Activated CD4-positive, alpha-beta T cell treated with anti-CD3 and anti-CD28 coated beads, Interleukin-2, Interleukin-4, amounts not matched to agents 100 ng/mL and 50 ng/mL, durations not matched to agents 16 hours and 8 hours (primary cell): ENCODE measurements at places on chromosomes 7 and 10.

DNA sequence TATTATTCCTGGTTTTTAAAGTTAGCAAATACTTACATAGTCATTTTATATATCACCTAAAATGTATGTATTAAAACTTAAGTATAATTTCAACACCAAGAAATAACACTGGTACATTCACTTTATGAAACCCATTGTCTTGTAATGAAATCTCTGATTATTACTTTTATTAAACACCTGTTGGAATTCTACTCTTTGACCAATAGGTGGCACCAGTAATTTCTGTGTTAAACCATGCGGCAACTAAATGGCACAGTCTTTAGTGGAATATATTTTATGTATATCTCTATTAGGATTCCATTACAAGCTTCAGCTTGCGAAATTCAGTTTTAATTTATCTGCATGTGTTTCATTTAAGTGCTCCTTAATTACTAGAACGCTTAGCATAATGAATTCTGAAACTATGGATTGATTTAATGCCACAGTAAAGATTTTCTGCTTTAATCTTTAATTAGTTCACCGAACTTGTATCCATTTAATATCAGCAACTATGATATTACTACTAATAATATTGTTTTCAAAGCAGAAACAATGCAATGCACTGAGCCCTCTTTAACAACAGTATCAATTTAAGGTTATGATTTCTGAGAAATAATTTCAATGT is 181.3 kb downstream of the MAGI2 start:
- peak; percentile 27 for DNase-seq

DNA sequence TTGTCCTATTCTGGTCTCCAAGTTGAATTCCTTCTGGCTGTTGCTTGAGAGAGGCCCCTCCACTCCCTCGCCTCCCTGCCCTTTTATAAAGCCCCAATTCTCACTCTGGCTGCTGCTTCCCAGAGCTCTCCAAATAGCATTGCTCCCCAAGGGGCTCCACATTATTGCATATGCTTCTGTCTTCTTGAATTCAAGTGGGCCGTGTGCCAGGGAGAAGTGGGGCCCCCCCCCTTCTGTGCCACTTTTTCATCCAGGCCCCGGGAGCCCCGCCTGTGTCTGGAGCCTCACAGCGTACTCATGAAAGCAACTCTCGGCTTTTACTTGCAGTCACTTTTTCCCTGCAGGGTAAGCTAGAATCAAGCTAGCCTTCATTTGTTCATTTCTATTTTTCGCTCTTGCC is 265.1 kb downstream of the CCSER2 start:
- no peak for DNase-seq

DNA sequence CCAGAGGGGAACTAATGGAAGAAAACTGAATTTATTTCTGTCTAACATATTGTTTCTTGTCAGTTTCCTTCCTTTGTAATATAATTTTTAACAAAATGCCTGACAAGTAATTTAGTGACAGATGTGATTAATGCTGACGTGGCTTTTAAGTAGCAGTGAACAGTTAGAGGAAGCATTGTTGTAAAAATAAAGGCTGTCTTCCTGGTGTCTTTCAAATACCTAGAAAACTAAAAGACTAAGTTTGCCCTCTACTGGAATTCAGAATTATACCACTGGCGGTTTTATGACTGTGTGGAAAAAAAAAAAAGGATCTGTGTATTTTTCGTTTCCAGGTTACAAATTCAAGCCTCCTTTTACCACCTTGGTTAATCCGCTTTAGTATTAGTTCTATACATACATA is 217.1 kb upstream of the DPP6 start:
- DNase-seq = no peak

DNA sequence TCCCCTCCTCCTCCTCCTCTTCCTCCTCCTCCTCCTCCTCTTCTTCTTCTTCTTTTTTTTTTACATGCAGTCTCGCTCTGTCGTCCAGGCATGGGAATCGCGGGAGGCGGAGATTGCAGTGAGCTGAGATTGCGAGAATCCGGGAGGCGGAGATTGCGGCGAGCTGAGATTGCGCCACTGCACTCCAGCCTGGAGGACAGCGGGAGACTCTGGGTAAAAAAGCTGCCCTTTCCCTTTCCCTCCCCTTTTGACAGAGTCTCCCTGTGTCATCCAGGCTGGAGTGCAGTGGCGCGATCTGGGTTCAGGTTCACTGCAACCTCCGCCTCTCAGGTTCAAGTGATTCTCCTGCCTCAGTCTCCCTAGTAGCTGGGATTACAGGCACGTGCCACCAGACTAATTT is 168.1 kb upstream of the MALRD1 start:
- no peak for DNase-seq

- DNase-seq = no peak
Measured at GRCh38 chr10:5442990-5443370, 30.6 kb downstream of the NET1 start.

DNA sequence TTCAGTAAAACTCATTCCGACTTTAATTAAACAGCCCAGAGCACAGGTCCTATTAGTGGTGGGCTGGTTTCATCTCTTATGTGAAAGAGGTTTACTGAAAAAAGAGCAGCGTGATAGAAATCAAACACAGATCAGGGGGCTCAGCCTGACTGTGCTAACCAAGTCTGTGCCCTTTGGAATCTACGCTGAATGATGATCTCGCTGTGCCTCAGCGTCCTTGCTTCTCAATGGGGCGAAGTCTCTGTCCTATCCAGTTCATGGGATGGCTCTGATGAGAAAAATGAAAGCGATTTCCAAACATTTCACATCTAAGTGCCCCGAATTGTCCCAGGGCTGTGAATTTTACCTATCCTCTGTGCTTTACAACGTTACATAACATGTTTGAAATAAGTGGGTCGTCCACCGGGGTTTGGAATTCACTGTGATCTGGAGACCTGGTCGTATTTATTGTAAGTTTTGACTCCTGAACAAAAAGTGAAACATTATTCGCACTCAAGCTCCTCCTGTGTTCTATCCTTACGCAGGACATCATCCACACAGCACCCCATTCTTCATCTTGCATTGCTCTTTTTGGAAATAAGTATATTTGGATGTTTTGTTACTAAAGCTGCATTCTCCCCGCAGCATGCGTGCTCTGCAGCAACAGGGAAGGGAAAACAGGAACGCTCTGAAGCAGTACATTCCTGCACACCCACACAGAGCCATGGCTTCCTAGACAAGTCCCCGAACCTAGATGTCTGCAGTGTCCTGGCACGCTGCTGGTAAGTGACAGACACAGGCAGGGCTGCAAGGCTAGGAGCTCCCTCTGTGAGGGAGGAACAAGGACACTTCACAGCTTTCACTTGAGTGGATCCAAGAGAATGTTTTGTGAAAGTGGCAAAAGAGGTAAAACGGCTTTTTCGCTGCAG is 83.5 kb downstream of the SLC37A3 start:
- DNase-seq = no peak

GRCh38 chr10:31390804-31391203 is 71.8 kb downstream of the ZEB1 start:
- no peak for DNase-seq

DNA sequence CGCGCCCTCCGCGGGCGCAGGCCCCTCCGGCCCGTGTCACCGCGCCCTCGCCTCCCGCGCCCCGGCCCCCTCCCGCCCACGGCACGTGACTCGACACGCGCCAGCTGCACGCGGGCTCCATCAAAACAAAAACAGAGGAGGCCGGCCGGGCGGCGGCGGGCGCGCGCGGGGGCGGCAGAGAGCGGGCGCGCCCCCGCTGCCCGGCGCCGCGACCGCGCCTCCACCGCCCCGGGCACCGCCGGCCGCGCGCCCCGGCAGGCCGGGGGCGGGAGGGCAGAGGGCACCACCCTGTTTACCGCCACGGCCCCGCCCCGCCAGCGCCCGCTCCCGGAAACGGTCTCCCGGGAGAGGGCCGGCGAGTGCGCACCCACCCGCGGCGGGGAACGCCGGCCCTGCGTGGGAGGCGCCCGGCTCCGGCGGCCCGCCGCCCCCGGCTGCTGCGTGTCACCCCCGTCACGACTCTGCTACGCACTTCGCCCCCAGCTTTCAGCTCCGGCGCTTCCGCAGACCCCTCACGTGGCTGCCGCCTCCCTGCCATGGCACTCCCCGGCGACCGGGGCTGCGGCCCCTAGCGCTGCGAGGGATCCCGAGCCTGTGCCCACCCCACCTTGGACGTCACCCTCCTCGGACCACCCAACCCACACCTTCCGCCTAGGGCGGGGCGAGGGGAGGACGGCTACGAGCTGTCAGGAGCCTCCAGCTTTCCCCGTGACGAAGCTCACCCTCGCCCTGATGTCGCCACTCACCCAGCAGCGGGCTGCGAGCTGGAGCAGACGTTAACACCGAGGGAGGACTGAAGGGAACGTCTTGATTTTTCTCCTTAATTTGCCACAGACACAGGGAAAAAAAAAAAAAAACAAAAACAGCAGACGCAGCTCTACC is 221.6 kb upstream of the MKLN1 start:
- peak; percentile 64 for DNase-seq

DNA sequence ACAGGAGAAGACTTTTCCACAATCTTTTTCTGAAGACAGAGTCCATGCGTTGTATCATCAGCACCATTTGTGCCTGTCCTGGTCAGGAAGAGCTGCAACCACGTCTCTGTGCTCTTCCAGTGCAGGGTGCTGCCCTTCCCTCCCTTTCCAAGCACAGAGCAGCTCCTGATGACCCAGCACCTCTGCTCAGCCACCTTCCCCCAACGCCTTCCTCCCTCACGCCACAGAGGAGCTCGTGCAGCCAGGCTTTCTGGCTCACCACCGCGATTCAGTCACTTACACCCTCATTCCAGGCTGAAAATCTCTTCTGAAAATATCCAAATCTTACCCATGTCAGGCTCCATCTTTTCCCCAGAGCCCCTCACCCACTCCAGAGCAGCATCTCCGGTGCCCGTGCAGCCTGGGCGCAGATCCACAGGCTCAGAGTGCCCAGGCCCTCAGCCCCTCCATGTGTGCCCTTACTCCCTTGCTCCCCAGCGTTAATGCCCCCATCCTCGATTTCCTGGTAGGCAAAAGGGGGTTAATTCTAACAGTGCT is 181.5 kb downstream of the DIP2C start:
- DNase-seq = no peak

GRCh38 chr7:22618528-22618927 is 108.5 kb upstream of the IL6 start:
- DNase-seq = no peak

- DNase-seq = no peak
Measured at GRCh38 chr10:104096692-104097091, 11.0 kb upstream of the COL17A1 start.

DNA sequence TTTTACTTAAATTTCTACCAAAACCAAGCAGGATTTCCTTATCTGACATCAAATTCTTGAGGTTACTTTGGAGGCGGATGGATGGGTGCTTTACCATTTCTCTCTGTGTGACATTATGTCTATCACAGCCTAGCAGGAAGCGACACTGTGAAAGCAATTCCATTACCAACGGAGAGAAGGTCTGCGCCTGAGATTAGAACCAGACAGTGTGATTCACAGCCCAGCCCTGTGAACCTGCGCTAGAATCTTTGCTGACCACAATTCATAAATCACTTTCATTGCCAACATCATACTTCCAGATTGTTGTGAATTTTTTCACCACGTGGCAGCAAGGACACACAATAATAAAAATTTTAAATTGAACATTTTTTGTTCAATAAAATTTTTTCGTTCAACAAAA is 126.5 kb downstream of the CUBN start:
- peak; percentile 77 for DNase-seq

DNA sequence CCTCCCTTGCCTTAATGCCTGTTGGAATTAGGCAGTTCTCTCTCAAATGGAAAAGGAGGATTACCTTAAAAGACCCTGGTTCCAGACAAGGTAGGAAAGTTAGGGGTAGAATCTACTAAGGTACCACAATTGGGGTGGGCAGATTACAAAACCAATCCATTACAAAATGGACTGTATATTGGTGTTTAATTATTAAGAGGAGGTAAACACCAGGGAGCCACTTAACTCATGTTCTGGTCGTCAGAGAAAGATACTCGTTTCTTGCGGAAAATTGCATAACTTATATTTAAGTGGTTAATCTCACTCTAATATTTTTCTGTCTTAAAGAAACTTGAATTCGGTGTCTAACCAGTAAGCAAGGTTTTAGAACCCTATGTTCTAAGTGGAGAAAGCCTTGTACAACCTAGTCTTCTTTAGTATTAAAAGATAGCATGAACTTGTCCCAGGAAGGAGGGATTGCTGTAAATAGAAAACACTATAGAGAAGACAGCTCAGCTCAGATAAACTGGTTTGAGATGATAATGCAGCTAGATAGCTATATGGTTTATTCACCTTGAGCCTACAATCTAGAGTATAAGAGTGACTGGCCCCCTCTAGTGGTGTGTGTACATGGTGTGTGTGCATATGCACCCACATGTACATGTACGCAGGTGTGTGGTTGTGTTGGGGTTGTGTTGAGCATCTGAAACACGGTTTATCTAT is 58.0 kb upstream of the STRIP2 start:
- DNase-seq = peak; percentile 80

- DNase-seq = peak; percentile 7
Measured at GRCh38 chr7:127504715-127505114, 80.7 kb downstream of the GCC1 start.

- DNase-seq = no peak
Measured at GRCh38 chr7:6576024-6576866, 1.0 kb upstream of the ZDHHC4 start.

DNA sequence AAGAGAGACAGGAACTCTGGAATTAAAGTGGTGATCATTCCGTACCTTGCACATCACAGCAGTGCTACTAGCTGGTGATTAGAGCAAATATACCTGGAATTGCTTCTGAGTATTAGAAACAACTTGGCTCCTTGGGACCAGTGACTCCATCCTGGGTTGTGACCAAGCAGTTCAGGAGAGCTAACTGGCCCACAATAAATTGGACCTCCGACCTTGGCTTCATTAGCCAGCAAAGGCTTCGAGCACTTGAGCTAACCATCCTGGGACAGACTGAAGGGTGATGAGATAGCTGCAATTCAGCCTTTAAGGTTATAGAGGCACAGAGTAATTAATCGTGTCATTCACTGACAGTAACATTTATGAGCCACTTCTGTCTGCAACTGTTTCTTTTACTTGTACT is 287.8 kb downstream of the INHBA start:
- DNase-seq = no peak

DNA sequence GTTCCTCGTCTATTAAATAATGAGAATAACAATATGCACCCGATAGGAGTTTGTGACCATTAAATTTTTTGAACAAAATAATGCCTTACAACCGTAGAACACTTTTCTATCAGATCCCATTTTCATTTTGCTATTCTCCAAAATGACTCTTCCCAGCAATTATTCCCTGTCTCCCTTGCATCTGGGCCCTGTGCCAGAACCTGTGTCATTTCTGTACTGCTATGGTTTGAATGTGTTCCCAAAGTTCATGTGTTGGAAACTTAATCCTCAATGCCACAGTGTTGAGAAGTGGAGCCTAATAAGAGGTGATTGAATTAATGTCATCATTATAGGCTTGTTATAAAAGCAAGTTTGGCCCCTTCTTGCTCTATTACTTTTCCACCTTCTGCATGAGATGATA is 33.2 kb upstream of the SMNDC1 start:
- DNase-seq = no peak

- DNase-seq = no peak
Measured at GRCh38 chr7:130993671-130994365, 259.8 kb upstream of the KLF14 start.

- DNase-seq = no peak
Measured at GRCh38 chr7:113267271-113267670, 148.9 kb upstream of the SMIM30 start.
